ENCODE measurements at places on chromosomes 11 and 22. TPM values are rescaled to one million over a fixed set of nuclear protein-coding genes. Genes with fewer than 3 reads are reported as not detected.

GRCh38 chr22:35591714-35592417, 25.3 kb downstream of the MB start:
- DNase-seq = no peak

GRCh38 chr11:2612884-2613571, 86.8 kb downstream of the KCNQ1OT1 start:
- peak; percentile 50 for DNase-seq

GRCh38 chr22:37301144-37301830, 19.0 kb downstream of the CYTH4 start:
- DNase-seq = no peak

DKK3 gene
- total RNA-seq = not detected

APOL1 gene
- total RNA-seq = 15.2 TPM

DNA sequence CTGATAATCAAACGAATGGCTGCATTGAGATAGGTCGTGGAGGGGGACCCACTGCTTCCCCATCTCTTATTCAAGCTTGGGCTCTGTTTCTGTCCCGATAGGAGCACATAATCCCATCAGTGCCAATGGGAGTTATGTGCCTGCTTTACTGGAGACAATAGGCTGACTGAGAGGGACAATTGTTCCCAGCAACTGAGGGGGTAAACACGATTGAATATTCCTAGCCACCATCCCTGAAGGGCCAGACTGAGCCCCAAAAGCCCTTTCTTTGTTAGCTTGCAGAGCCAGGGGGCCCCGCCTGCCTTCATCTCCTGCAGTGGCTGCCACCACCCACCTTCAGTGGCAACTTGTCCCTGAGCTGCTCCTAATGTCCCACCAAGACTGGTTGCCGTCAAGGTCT, 172.8 kb upstream of the NAV2 start:
- DNase-seq = no peak

SSTR3 gene
- not detected for total RNA-seq

SLC6A5 gene
- total RNA-seq = not detected

DNA sequence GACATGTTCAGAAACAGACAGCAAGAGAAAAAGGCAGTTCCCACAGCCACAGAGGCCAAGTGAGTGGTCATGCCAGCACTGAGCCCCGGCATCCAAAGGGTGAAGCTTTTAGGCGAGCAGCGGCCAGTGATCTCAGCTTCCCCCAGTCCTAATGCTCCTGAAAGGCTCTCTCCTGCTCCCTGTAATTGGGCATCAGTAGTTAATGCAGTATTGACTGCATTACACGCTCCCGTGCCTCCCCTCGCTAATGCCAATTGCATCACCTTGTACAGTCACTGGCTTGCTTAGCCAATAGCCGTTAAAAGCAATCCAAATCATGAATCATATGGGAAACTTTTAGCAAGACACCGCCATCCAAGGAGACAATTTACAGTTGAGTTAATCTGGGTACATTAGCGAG, 4.9 kb downstream of the LMO1 start:
- DNase-seq = no peak

DNA sequence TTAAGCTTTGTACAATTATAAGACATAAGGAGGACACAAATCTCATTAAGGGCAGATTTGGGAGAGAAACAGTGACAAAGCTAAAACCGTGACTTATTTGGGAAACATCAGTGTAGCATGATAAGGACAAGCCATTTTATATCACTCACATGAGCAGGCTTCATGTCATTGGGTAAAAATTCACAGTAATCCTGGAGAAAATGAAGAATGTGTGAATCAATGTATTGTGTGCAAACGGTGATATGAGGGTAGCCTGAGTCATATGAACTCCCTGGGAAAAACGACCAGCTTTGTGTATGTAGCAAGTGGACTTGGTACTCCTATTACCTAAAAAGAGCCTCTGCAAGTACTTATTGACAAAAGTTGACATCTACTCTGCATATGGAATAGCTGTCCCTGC, 6.0 kb upstream of the TRIM34 start:
- DNase-seq = no peak

DNA sequence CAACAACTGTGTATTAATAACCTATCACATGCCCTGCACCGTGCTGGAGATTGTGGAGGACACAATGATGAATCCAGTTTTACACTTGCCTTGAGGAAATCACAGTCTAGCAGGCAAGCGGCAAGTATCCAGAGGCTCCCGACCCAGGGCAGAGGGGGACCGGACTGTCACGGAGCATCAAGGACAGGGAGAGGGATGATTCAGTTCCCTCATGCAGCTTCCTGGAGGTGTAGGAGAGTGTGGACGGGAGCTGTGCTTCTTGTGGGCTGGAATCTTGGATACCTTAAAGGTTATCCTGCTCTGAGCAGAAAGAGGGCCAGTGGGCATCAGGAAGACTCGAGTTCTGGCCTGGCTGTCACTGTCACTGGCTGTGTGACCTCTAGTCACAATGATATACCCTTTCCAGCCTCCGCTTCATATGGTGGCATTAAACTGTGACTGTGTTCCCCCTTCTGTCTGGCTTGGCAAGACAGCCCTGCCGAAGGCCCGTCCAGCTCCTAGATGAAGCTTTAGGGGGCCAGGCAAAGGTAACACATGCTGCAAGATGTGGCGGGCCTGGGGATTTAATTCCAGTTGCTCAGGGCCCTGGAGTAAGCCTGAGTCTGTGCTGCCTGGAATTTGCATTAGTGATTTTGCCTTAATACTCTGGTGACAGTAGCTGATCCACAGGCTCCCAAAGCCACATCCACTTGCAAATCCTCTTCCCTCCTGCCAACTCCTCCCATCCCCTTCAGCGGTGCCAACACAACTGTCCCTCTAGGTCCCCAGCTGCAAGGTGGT, 162.8 kb downstream of the DSCAML1 start:
- DNase-seq = no peak

DNA sequence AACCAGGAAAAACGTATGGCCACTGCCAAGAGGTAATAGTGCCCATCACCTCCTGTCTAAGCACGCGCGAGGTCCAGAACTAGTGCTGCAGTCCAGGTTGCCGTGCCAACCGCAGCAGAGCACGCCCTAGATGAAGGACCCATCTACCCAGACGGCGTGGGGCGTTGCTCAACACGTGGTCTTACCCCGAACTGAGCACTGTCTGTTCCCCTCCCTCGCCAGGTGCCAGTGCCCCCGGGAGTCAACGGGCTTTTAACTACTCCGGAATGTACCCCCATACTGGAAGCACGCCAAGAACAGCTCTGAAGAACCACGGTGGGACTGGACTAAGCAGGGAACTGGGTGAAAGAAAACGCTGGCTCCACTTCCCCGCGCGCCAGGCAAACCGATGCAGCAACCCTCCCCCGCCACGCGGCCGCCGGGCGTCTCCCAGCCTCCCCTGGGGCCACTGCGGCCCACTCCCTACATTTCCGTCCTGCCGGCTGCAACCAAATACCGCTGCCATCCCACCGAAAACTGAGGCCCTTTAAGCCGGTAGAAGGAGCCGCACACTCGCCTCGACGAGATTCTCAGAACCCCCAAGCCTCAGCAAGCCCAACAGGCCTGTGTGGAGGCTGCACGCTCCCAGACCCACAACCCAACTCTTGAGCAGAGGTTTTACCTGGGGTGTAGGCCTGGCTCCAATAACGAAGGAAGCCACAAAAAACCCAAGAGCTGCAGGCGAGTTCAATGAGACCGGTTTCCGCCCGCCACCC, at the start of gene HSPA8:
HSPA8 (minus strand) TSS at position 734 of the 755 bp plus-strand sequence. CDS start 812 bp downstream, outside the sequence.
- DNase-seq = peak; percentile 71

DNA sequence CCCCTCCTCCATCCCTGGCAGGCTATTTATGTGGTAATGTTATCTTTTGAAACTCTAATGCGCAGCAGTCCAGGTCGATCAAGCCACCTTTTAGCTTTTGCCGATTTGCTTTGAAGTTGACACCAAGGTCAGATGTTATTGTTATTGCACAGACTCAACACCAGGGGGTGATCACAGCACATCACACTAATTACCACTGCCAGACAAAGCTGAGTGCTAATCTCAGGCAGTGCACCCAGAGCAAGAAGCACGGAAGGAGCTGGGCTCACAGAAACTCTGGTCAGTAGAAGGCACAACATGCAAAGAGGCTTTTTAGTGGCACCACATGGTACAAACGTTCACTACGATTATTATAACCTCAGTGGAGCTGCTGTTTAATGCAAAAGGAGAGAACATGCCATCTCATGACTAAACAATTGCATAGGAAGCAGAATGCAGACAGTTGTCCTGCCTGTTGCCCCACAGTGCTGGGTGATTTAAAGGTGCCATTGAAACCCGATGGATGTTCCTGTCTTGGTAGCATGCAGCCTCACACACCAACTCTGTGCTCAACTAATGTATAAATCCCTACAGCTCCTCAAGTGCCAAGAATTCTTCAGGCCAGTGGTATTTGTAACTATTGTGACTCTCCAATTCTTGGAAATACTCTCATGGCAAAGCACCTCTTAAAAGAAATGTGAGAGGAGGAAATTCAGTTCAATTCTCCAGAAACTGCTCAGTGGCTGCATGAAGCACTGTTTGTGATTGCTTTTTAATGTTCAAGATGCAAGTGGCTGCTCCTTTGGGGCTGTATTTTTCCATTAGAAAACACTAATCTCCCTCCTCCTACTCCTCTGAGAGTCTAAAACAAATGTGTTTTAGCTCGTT, 353.9 kb upstream of the DDI1 start:
- peak; percentile 89 for DNase-seq

GRK3 gene
- 1.4 TPM for total RNA-seq

DERL3 gene
- total RNA-seq = 0.79 TPM

DNA sequence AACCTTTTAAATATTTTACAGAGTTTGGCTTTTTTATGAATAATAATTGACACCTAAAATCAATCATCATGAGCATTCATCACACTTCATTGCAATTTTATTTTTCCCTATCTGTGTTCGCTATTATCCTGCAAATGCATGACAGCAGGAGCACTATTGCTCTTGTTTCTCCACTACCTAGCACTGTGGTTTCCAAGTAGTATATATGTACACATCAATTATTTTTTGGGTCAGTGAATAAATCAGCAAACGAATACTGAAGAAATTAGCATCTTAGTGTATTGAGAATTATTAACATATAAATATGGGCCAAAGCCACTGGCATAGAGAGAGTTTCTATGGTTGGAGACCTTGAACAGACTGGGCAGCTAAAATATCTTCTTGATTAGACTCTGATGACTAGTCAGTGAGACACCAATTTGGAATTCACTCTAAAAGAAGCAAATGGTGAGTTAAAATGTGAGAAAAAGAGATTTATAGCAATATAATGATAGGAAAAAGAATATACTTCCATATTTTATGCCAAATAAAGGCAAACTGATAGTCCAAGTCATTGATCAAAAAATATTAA, 731.1 kb upstream of the LUZP2 start:
- DNase-seq = no peak

DNA sequence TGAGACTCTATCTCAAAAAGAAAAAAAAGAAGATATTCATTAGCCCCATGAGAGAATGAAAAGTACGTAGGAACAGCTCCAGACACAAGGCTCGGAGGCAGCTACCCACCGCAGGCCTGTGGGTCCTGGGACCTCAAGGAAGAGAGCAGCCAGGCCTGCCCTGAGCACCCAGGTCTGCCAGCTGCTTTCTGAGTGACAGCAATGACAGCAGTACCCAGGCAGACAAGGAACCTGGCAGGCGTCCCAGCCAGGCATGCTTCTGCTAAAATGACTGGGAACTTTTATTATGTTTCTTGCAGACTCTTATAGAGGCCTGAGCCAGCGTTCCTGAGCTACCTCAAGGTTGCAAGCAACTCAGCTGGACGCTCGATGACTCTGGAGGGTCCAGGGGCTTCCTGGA, 31.6 kb downstream of the CPT1A start:
- no peak for DNase-seq

- DNase-seq = no peak
Observed at GRCh38 chr11:126853732-126854131, 146.8 kb downstream of the KIRREL3 start.

- DNase-seq = no peak
Observed at GRCh38 chr11:4418403-4418802, 24.9 kb upstream of the TRIM21 start.

MMP27 gene
- total RNA-seq = not detected

IFITM10 gene
- 4.1 TPM for total RNA-seq

DNA sequence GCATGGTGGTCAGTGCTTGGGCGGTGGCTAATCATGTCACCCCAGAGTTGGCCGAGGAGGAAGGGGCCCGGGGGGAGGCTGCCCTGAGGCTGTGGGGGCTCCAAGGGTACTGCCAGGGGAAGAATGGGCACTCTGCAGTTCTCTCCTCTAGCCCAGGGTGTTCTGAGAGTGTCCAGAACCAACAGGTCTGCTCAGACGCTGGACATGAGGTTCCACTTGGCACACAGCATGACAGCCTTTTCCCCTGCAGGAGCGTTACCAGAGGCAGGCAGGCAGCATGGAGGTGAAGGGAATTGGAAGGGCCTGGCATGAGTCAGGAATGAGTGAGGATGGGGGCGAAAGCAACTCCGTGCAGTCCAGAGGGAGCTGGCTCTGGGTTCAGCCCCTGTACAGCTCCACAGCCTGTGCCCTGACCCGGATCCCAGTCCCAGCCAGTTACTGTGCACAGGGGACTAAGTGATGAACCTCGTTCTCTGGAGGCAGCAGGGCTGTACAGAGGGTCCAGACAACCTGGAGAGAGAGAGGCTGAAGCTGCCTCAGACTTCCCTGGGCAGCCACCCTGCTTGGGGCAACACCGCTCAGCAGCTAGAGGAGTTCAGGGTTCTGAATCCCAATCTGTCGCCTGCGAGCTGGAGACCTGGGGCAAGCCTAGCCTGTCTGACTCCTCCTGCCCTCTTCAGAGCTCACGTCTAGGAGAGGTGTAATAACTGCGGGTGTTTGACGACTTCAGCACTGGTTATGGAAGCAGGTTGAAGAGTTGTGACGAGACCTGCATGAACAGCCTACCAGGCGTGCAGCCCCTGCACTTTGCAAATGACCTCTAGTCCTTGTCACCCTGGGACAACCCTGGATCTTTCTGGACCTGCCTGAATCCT, 14.7 kb upstream of the TUB start:
- no peak for DNase-seq

DNA sequence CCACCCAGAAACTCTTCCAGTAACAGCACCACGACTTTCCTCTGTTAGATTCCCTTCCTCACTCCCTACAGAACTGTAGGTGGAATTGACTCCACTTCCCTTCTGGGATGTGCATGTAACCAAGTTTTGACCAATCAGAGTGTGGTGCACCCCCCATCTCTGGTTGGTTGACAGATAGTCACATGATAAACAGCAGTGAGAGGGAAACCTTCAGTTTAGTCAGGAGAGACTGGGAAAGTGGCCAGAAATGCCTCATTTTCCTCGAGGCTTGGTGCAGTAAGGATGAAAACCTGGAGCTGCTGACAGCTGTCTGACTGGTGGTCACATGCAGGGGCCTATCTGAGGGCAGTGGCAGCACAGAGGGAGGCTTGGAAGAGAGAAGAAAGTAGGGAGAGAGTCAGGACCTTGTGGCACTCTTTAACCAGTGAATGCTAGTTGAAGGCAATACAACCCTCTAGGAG, 67.3 kb upstream of the GRK3 start:
- DNase-seq = no peak
